ENCODE measurements at places on chromosomes 5 and 9.
A peak's percentile ranks its signal among the peaks of the same experiment; 100 is the strongest.

DNA sequence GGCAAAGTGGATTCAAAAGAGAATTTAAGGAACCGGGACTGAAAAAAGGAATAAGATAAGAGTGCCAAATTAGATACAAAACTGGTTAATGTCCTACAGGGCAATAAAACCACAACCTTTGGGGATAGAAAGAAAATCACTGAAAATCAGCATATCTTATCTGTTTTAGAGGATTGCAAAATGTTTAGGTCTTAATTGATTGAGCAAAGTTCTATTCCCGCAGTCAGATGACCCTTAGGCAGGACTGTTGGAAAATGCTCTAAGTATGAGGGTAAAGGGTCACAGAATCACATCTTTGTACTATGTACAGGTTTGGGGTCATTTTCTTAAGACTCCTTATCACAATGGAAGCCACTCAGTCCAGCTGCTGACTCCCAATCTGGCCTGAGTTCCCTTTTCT, 129.0 kb downstream of the GABBR2 start:
- no peak for DNase-seq

DNA sequence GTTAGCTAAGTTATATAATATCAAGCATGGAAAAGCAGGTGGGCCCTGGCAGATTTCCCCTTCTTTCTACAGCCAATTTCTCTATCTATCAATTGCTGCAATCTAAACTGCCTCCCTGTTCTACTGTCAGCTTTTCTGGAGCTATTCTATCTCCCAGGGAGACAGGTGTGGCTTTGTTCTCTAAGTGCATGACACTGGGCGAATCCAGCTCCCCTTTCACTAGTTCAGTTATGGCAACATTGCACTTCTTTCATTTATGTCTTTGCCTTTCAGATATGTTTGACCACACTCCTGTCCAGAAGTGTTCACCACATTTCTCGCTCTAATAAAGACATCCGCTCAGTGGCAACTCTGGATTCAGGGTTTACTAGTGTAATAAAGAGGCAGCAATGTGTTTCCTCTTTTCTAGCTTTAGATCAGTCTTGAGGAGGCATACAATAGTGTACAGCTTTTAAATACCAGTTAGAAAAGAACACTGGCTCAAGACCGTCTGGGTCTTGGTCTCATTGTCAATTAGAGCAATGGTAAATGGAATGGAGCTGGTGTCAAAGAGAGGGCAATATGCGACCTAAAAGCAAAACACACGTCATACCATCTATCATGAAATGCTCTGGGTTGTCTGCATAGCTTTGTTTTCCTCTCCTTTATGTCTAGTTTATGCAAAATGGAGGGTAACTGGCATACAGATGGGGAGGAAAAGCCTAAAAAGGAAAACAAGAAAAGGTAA, 197.0 kb downstream of the SLF1 start:
- DNase-seq = no peak

- DNase-seq = no peak
Observed at GRCh38 chr9:124363326-124364096, 51.7 kb downstream of the PSMB7 start.

- DNase-seq = no peak
Observed at GRCh38 chr5:139439013-139439903, at the start of gene DNAJC18. TSS of gene DNAJC18 (minus strand) at chr5:139439525. CDS start at chr5:139439445, 80 bp downstream.

DNA sequence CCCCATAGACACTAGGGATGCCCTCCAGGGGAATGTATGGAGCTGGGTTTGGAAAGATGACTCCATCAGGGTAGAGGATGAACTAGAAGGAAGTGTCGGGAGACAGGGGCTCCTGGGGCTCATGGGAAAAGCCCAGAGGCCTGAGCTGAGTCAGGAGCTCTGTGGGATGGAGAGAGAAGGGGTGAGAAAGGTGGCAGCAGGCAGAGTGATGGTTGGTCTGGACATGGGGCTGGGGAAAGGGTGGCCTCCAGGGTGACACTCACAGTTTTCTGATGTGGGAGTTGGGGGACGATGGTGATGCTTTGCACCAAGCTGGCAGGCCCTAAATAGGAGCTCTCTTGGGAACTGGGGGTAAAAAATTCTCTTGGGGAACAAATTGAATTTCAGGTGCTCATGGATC, 213.5 kb upstream of the MVB12B start:
- no peak for DNase-seq

- DNase-seq = no peak
Observed at GRCh38 chr5:89043676-89044075, 160.7 kb upstream of the MEF2C start.

DNA sequence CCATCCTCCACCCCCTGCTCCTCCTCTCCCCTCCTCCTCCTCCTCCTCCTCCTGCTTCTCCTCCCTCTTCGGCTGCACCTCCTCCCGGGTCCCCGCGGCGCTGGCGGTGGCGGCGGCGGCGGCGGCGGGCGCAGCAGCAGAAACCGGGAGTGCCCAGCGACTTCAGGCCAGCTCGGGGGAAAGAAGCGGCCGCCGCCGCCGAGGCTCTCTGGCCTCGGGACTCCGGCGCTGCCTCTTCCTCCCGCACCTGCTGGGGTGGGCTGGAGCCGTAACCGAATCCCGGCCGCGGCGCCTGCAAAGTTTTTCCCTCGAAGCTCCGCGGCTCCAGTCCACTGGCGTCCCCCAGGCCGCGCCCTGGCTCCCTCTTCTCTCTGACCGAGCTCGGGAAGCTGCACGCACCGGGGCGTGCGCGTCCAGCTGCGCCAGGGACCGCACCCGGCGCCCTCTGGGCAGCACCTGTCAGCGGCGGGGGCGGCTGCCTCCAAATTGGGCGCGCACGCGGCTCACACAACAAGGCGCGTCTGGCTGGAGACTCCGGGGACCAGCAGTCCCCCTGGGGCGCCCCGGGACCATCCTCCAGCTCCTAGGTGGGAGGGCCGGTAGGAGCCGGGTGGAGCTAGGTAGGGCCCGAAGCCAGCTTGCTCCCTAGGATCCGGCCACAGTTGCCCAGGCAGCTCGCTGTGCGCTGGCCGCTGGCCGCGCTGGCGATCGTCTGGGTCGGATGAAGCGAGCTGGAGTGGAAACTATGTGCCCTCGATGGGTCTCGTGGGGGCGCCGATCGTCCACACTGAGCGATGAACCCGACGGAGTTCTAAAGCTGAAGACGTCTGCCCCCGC, at the start of gene MCTP1:
Gene MCTP1 (minus strand): TSS at position 523 of the 837 bp plus-strand sequence.
- no peak for DNase-seq

DNA sequence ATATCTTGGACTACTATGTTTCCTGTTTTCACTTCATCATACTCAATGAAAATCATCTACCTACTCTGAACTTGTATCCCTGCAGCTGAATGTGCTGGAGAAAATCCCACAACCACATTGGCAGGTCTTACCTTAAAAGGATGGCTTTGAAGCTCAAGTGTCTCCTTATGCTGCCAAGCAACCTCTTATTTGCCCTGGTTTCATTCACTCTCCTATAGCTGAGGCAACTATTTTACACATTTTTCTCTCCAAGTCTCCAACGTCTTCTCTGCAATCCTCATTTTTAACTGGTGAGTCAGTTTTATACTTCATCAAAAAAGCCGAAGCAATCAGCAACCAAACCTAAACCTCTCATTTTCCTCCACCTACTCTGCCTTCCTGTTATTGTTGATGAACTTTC, 49.7 kb downstream of the POU4F3 start:
- no peak for DNase-seq

- DNase-seq = no peak
Observed at GRCh38 chr9:98977813-98978212, 34.1 kb downstream of the COL15A1 start.

DNA sequence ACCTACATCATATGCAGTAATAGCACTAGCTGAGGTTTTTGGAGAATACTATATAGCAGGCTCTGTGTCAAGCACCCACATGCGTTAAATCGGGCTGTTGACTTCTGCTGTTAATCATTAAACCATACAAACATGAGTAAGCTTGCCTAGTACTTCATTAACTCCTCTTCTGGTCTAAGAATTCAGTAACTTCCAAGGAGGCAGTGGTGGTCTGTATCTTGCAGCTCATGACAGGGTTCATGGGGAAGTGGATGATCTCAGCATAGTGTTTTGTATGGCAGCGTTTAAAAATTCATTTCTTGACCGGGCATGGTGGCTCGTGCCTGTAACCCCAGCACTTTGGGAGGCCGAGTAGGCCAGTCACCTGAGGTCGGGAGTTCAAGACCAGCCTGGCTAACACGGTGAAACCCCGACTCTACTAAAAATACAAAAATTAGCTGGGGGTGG, at the start of gene HAVCR1:
Gene HAVCR1 (minus strand): TSS at position 24 of the 447 bp plus-strand sequence. CDS start 1,173 bp downstream, outside the sequence.
- no peak for DNase-seq

DNA sequence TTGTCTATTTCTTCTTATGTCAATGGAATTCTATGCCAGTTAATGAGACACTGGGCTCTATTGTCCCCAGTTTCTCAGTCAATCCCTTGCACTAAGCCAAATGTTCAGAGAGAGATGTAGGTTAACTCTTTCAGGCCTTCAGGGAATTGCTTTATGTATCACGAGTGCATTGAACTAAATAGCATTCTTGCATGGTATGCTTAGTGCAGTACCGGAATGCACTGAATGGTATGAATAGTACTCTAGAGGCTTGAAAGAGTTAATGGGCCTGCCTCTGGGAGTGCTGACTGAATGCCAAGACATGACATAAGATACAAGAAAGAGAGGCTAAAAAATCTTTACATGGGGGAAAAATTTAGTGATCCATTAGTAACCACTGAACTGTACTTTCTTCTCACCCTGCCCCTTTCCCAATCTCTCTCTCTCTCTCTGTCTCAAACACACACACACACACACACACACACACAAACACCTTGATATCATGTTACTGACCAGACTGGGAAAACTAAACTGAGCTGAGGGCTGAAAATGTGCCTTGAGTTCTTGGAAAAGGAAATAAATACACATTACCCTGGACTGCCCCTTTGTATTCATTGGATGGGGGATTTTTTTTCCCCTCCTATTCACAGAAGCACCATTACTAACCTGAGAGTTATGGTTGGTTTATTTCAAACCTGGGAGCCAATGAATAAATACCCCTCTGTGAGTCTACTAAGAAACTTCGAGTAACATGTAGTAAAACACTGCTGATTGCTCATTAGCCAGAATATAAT, 35.4 kb upstream of the TMC1 start:
- DNase-seq = no peak

GRCh38 chr9:120612218-120612617, 32.3 kb upstream of the CDK5RAP2 start:
- DNase-seq = no peak

GRCh38 chr9:68827837-68828744, 123.1 kb downstream of the PIP5K1B start:
- DNase-seq = no peak

DNA sequence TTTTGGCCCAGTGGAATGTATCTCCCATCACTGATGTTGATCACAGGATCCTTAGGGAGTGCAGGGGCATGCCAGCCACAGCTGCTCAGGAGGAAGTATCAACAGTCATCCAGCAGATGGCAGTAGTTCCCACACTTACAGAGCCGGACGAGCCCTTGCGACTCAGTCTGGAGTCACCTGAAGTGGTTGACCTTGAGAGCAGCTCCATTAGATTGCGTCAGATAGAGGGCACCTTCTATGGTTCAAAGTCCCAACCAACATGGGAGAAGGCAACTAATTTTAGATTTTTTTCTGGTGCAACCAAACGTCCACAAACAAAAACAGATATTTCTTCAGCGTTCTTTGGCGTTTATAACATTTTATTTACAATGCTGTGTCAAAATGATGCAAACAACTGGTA, 124.5 kb downstream of the EGFLAM start:
- no peak for DNase-seq

DNA sequence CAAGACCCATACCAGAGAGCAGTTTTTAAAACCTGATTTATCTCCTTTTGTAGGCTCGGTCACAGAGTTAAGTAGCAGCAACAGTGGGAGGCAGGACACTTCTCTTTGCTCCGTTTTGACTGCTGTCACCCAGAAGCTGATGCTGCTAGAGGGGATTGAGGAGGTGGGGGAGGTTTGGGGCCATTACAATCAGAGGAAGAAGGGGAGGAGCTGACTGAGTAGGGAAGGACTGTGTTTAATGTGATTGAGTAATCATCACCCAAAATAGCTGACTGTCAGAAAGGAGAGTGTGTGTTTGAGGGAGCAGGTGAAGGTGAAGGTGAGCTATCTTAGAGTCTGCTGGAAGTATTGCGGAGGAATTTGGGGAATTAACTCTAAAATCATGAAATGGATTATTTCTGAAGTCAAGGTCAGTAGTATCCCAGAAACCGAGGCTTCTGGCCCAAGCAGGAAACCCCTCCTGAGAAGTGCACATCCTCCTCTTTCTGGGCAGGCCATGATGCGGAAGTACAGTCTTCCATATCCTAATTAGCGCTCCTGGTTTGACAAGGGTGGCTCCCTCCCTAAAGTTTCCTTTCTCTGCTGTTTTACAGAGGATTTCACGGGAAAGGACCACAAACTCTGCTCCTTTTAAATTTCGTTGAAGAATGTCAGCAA, 214.9 kb downstream of the PLK2 start:
- no peak for DNase-seq

GRCh38 chr5:135436951-135437418, 10.2 kb downstream of the DCANP1 start:
- peak; percentile 85 for DNase-seq

- DNase-seq = no peak
Observed at GRCh38 chr9:86705490-86705889, 241.8 kb downstream of the GAS1 start.

GRCh38 chr9:85041466-85042137, 372.1 kb downstream of the NTRK2 start:
- DNase-seq = no peak

DNA sequence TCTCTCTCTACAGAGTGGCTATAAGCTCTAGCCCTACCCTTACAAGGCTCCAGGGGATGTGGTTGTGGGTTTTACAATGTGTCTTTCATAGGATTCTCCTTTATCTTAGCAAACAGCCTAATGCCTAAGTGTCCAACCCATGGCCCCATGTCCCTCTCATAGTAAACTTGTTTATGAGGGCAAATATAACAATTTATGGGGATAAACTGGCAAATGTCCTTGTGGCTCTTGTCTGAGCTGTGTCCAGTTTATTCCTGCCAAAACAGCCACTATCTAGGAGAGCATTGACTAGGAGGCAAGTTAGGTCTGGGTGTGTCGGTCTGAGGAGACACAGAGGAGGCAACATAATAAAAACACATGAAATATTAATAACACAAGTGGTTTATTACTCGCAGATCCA, 335.1 kb downstream of the IZUMO3 start:
- DNase-seq = no peak

DNA sequence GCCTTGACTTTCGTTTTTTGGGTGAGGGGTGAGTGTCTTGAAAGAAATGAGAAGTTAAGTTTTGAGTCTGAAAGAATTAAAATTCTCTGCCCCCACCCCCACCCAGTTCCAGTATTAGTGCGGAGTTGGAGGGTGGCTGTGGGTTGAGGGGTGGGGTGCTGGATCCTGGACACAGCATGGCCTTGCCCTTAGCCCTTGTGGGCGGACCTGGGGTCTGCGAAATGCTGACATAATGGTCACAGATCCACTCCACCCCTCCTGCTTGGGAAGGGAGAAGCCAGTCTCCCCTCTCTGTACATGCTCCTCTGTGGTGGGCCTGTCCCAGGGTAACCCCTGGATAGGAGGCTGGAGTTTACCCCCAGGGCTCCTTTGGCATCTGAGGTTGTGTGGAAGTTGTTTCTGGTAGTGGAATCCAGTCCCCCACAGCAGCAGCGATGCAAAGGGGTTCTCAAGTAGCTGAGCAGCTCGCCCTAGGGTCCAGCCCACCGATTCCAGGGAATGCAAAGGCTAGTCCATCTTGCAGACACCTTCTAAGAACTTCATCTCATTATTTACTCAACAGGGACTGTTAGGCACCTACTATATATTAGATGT, 42.8 kb upstream of the TCF7 start:
- DNase-seq = no peak

- DNase-seq = no peak
Observed at GRCh38 chr5:125140855-125141254, 394.4 kb upstream of the ZNF608 start.

Measured in vagina (tissue), 2 donors.